Umbilical cord (tissue), 2 donors: ENCODE measurements at places on chromosomes 12 and 14. TPM values are rescaled to one million over a fixed set of nuclear protein-coding genes. Genes with fewer than 3 reads are reported as not detected.

Gene GPR68
- not detected for total RNA-seq

Gene OVCH1
- not detected for total RNA-seq

Gene TPPP2
- total RNA-seq, result not detected

Gene IPO8
- total RNA-seq, result 38.8 TPM

Gene COL2A1
- total RNA-seq, result 0.48 TPM

Gene SCNN1A
- total RNA-seq, result 2.2 TPM

Gene RNASE7
- total RNA-seq, result 4.1 TPM

Gene PRB2
- not detected for total RNA-seq

Gene SLC5A8
- 1.7 TPM for total RNA-seq

Gene HVCN1
- total RNA-seq, result 4.1 TPM

Gene INF2
- 25.5 TPM for total RNA-seq

Gene PIWIL1
- 1.4 TPM for total RNA-seq

DNA sequence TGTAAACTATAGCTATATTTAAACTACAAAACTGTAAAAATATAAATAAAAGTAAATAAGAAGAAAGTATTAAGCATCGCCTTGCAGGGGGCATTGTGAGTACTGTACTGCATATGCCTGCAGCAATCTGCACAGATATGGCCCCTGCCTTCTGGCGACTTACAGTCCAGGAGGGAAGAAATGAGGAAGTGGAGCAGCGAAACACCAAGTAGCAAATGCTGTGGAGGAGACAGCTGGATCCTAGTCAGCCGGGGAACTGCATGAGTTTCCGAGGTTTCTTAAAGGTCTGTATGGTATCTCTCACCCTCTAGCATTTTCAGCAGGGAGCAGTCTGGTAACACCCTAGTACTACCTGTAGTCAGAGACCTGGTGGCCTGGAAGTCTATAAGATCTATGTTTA, 256.9 kb downstream of the CACNA1C start:
- no peak for DNase-seq

DNA sequence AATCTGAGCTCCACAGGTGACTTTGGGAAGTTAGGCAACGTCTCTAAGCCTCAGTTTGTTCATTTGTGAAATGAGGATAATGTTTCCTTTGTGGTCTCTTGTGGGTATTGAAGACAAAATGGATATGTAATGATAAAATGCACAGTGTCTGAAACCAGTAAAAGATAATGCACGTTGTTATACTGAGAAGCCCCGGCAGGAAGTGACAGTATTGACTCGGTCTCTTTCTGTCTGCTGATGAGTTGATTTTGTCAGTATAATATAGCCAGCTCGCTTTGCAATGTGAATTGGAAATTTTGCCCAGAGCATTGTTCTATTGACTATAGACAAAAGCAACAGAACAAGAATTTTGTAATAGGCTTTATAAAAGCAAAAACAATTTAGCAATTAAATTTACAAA, 49.2 kb upstream of the SLC38A1 start:
- no peak for DNase-seq

- DNase-seq, result peak; percentile 46
Measured at GRCh38 chr14:63266106-63266505, 52.6 kb downstream of the GPHB5 start.

DNA sequence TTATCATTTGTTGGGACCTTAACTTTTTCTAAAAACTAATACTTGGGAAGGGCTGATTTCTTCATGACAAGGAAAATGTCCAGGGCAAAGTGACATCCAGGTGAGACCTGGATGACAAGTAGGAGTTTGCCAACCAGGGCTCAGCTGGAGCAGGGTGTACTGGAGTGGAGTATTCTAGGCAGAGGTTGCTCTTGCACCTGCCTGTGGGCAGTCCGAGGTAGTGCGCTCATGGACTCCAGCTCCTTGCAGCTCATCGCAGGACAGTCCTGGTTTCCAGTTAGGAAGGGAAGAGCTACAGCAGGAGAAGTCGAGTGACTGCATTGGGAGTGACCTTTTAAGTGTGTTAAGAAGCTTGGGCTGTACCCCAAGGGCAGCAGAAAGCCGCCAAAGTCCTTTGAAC, 175.9 kb downstream of the PELI2 start:
- no peak for DNase-seq

- DNase-seq, result no peak
Measured at GRCh38 chr12:49344486-49345050, 2.1 kb upstream of the DNAJC22 start.

GRCh38 chr12:3090240-3091037, 13.3 kb downstream of the TSPAN9 start:
- no peak for DNase-seq

DNA sequence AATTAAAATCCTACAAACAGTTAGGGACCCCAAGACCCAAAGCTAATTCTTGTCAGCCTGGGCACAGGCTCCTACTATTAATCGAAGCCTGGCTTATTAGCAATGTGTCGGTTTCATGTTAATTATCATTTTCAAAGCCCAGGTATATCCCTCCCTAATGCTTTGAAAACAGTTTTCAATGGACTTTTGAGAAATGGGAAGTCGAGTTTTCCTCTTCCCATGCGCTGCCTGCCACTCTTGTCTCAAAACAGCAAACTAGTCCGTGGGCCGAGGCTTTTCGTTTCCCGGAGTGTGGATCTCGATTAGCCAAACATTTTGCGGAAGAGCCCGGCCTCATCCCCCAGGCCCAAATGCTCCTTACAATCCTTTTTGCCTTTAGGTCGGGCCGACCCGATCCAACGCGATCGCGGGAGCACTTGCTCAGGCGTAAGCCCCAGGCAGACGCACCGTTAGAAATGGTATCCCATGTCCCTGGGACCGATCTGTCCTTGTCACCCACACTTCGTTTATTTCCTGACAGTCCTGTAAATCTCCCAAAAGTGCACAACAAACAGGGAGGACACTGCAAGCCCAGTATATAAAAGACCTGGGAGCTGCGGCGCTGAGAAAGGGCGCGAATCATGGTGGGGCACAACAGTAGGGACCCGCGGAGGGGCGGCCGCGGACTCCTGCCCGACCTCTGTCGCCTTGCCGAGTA, 1.5 kb downstream of the SIX6 start:
- no peak for DNase-seq

- DNase-seq, result peak; percentile 49
Measured at GRCh38 chr12:13570005-13570694, 373.6 kb downstream of the EMP1 start.

DNA sequence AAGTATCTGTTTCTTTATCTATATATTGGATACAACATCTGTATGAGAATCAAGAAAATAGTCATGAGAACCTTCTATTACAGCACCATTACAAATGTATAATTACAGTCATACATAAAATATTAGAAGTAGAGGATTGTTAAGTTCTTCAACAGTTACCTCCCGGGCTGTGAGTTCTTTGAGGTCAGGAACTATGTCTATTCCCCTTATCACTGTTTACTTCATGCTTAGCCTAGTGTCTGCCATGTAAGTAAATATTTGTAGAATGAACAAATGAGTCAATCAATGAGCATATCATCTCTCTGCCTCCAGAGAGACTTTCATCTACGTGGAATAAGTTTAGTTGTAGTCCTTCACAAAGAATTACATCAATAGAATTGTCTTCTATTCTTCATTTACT, 47.2 kb downstream of the PUS7L start:
- no peak for DNase-seq

- no peak for DNase-seq
Measured at GRCh38 chr14:55075628-55076175, 24.3 kb downstream of the MAPK1IP1L start.

DNA sequence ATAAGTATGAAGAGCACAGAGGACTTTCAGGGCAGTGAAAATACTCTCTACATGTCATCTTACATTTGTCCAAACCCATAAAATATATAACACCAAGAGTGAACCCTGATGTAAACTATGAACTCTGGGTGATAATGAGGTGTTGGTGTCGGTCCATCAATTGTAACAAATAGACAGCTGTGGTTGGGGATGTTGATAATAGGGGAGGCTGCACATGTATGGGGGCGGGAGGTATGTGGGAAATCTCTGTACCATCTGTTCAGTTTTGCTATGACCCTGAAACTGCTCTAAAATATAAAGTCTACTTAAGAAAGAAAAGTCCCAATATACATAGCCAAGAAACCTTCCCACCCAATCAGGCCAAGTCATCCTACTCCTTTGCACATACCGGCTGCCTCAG, 88.5 kb downstream of the GPR135 start:
- no peak for DNase-seq

- no peak for DNase-seq
Measured at GRCh38 chr12:72075891-72076557, 137.4 kb downstream of the TPH2 start.

GRCh38 chr12:3958534-3958933, 85.3 kb upstream of the PARP11 start:
- DNase-seq, result no peak

DNA sequence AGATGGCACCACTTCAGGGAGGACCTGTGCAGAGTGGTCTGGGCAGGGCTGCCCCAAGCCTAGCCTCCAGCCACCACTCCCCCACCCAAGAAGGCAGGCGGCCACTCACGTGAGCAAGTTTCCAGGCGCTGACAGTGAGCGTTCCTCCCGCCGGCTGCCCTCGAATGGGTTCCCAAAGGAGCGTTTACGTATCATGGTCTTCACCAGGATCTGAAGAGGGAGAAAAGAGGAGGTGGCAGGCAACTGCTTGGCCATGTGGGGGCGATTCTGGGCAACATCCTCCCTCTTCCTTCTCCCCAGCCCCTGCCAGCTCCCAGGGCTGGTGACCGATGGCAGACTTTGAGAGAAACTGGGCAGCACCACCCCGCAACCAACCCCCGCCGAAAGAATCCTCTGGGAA, 35.1 kb downstream of the P2RX4 start:
- no peak for DNase-seq

GRCh38 chr12:26056335-26056734, 68.5 kb downstream of the BHLHE41 start:
- DNase-seq, result no peak

- peak; percentile 72 for DNase-seq
Measured at GRCh38 chr12:122003651-122004611, 17.8 kb upstream of the BCL7A start.

DNA sequence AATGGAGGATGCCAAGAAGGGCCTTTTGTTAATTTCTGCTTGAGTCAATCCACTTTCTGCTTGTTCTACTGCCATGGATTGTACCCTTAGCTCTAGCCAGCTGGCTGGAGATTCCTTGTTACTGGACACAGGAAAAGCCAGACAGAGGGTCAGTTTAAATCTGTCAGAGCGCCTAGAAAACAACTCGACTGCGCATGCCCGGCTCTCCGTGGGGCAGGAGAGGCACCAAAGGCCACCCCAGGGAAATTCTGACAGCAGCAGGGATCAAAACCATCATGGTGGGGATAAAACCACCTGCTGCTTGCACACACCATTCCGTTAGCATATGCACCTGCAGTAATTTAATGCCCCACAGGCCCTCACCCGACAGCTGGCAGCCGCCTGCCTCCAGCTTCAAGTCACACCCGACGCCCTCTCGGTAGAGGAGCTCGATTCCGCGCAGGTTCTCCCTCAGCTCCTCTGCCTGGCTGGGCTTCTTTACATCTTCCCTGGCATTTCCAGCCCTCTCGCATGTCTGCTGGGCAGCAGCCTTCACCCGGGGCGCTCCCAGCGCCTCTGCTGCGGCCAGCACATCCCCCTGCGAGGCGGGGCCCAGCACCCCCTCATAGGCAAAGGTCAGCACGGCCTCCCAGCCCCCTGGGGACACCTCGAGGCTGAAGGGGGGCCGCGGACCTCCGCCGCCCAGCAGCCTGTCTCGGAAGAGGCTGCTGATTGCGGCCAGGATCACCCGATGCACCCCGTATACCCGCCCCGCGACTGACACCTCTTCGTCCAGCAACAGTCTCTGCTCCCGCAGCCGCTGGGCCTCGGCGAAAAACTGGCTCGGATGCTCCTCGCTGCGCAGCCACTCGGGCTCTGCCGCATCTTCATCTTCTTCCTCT, 1.0 kb downstream of the KLHL33 start:
- no peak for DNase-seq

- DNase-seq, result no peak
Measured at GRCh38 chr14:78164226-78164853, 5.8 kb upstream of the NRXN3 start.

DNA sequence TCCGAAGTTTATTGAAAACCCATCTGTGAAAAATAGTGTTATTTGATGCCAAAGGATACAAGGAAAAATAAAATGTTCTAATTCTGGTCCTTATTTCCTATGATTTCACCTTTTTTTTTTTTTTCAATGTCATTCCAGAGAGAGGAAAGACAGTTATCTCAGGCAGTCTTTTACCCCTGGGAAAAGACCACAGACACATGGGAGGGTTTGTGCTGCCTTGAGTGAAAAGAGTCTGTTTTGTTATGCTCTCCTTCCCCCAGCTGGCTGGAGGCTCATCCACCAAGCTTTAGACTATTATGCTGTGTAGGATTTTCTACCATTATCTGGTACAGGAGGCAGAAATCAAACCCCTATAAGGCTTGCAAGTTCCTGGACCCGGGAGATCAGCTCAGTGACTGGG, 151.8 kb downstream of the CRADD start:
- DNase-seq, result peak; percentile 51

- no peak for DNase-seq
Measured at GRCh38 chr12:3728686-3729085, 24.2 kb downstream of the CRACR2A start.

GRCh38 chr12:110010853-110011723, 11.9 kb downstream of the ANKRD13A start:
- DNase-seq, result no peak

GRCh38 chr14:40394634-40395340, 962.6 kb upstream of the FBXO33 start:
- no peak for DNase-seq

- no peak for DNase-seq
Measured at GRCh38 chr12:64687816-64688215, 71.4 kb downstream of the GNS start.

DNA sequence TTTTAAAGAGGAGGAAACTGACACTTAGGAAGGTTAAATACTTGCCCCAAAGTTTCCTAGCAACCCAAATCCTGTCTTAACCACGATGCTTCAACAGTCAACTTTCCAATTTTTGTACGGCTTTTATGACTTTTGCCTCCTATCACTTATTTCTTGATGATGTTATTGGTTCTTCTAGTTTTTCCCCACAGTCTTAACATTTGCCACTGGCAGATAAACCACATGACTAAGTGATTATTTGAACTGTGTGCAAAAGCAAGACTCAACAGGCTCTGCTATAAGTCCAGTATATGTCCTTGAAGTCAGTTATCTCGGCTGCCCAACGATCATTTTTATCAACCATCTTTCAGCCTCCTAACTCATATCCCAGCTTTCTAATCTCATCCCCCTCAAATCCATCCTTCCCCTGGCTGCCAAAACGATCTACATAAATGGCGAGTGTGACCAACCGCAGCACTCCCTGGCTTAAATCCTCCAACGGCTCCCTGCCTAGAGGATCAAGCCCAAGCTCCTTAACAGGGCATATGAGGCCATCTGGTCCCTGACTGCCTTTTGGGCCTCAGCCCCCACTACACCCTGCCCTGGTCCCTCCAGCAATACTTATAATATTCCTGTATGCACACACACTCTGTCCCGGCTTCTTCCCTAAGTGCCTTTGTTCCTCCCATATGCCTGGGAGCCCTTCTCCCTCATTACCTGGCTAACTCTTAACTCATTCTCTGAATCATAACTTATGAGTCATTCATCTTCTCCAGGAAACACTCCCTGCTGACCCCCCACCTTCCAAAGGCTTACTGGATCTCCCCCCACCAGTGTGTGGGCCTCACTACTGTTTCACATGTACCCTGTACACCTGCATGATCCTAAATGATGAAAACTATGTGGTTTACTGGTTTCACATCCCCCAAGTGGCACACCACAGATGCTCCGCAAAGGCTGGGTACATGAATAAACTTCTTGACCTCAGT, 8.8 kb downstream of the VPS37B start:
- DNase-seq, result peak; percentile 97
